GM04504 (cell line): ENCODE measurements at places on chromosomes 13 and 19.
A peak's percentile ranks its signal among the peaks of the same experiment; 100 is the strongest.

GRCh38 chr13:29760544-29760943, 89.9 kb downstream of the UBL3 start:
- no peak for DNase-seq

- DNase-seq, result peak; percentile 73
Measured at GRCh38 chr13:50713523-50714248, 129.8 kb downstream of the DLEU7 start.

DNA sequence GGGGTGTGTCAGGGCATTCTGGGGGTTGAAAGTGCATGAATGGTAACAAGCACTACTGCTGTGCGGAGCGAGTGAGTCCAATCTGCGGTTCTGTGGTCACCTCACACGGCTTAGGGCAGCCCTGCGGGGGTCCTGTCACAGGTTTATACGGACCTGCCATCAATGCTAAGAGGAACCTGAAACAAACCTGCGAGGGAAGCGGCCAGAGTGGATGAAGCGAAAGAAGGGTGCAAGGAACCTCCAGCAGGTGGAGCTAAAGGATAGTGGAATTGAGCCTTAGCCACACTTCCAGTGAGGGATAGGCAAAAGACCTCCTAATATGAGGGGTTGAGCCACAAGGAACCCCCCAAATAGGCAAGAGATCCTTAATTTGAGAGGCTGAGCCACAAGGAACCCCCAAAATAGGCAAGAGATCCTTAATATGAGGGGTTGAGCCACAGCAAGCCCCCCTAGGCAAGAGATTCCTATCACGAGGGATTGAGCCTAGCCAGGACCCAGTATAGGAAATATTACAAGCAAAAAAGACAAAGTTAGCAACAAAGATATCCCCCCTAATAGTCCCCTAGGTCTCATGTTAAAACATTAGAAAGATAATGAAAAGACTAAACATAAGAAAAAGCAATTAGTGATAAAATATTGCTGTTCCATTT, 6.3 kb upstream of the ZNF69 start:
- DNase-seq, result peak; percentile 20

DNA sequence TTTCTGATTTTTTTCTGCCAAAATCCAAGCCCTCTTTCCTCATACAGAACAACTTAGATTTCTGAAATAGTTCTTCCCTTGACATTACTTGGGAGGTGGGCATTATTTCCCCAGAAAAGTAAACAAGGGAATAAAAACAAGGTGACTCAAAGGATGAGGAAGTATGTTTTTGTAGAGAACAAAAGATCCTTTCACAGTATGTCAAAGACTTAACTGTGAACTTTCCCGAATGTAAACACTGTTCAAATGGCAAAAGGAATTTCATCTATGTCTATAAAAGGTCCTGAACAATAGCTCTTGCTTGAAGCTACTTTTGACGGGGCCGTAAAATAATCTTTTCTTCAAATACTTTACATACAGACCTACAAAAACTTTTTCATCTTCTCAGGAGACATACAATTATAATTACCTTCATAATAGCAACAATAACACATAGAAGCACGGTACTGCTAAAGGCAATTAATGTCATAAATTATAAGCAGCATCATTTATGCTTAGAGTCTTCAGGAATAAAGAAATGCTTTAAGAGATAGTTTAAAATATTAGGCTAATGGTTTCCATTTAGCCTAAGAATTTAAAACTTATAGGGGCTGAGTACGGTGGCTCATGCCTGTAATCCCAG, 191.1 kb downstream of the RGCC start:
- no peak for DNase-seq

GRCh38 chr19:7923295-7924191, 2.4 kb downstream of the CTXN1 start:
- no peak for DNase-seq

DNA sequence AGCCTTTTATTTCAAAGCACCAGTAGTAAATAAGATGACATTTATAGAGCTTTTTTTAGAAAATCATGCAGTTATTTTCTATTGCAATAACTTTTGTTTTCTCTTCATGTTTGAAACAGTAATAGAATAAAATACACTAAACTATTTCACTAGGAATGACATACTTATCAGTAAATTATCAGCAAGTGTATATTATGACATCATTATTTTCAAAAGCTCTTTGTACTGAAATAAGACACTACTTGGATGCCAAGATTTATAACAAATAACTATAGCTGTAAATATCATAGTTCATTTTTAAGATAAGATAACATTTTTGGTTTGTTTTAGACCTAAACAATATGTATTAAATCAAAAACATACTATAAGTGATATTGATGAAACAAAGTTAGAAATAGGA, 56.8 kb downstream of the STOML3 start:
- DNase-seq, result no peak

DNA sequence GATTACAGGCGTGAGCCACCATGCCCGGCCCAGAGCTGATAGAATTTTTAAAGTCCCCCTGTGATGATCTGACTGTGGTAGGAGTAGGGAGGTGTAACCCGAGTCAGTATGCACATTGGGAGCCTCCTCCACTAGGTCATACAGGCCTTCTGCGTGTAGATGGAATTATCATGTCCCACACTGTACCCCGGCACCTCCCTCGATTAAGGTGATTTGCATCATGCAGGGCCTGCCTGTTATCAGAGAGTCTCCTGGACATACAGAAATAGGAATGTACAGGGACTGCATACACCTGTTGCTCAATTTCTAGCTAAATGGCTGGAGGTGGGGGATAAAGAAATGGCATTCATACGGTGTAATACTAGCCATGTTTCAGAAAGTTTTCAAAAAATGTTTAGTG, 922 bp upstream of the ERVK3-1 start:
- no peak for DNase-seq

DNA sequence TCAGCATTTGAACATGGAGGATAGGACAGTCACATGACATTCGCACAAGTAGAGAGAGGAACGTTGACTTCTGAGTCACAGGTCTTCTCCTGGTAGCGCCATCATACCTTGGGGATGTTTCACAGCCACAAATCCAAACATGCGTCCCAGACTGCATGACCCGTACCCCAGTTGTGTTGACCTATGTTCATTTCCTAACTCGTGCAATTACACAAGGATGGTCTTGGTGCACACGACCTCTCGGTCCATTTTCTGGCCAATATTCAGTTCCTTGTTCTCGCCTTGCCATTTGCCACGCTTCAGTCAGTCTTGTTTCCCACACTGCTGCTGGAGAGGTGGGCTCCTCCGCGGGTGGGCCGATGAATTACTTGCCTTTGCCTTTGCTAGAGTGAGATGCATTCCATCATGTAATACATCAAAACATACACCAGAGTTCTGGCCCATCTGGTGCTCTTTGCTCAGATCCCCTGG, 87.3 kb downstream of the COL4A2 start:
- no peak for DNase-seq

DNA sequence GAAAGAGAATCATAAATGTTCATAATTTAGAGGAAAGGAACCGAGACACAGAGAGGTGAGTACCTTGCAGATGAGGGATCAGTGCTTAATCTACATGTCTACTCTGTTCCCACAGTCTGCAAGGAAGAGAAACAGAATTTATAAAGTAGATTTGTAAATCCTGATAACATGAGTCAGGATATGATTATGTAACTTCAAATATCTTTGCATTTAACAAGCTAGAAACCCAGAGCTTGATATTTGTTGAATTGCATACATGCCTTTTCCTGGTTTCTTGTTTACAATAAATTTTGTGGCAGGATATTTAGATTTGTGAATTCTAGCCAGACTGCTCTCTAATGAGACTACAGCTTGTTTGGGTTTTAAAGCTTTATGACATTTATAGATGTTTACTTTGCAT, 219.2 kb downstream of the ENOX1 start:
- peak; percentile 22 for DNase-seq

DNA sequence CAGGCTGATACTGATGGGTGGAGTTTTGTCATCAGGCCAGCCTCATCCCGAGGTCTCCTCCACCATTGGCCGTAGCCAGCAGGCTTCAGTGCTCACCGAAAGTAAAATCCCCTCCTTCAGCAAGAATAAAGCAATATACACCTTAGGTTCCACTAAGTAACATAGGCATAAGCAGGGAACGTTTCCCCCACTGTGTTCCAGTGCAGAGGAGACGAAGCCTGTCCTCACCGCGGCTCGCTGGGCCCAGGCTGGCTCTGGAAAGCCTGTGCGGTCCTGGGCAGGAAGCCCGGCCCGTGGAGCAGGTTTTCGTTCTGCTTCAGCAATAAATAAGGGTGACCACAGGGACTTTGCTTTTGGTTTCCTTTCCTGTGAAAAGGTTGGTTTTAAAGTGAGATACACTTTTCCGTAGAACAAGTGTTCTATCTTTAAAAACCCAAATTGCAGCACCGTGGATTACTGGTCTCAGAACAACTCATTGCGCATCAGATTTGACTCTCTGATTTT, 16.3 kb upstream of the TEX29 start:
- DNase-seq, result no peak

DNA sequence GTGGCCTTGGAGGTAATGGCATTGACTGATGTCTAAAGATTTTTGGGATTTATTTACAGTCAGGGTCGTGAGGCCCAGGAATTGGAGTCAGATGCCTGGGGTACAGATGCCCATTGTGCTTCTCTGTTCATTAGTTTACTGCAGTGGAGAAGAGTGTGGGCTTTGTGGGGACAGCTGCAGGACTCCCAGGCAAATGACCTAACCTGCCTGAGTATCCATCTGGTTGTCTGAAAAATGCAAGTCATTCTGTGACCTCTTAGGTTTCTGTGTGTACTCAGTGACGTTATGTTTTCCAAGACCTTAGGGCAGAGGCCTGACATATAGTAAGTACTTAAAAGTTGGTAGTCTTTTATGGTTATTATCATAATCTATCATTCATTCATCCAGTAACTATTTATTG, 60.5 kb downstream of the SPATA13 start:
- DNase-seq, result no peak

DNA sequence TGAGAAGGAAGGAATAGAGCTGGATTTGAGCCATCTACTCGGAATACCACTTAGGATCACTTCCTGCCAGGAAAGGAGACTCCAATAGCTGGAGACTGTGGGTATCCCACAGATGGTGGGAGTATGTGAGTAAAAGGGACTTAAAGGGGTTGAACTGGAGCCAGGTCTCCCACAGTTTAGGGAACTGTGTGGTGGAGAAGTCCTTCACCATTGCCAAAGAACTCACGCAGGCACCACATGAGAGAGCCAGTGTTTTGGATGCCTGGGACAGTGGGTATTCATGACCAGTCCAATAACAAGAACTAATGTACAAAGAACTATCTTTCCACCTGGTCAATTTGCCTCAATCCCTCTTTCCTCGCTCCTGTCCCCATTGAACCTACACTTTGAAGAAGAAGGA, 24.4 kb upstream of the MYCBP2 start:
- no peak for DNase-seq

- no peak for DNase-seq
Measured at GRCh38 chr13:74751739-74752138, 617.5 kb upstream of the KLF12 start.
